ENCODE measurements at places on chromosomes 11 and 22. TPM values are rescaled to one million over a fixed set of nuclear protein-coding genes. Genes with fewer than 3 reads are reported as not detected.

LRRC56 gene
- 0.52 TPM for total RNA-seq

NAGA gene
- 56.8 TPM for total RNA-seq

MMP12 gene
- 0.17 TPM for total RNA-seq

OR52H1 gene
- 0.91 TPM for total RNA-seq

CASP1 gene
- total RNA-seq: 18.1 TPM

MMP1 gene
- total RNA-seq: 746 TPM

PRRG4 gene
- 0.89 TPM for total RNA-seq

PARVG gene
- total RNA-seq: 0.13 TPM

OR5B3 gene
- total RNA-seq: not detected

BTBD18 gene
- not detected for total RNA-seq

POTEH gene
- total RNA-seq: not detected

ANO1 gene
- total RNA-seq: 3.8 TPM

OR51E2 gene
- not detected for total RNA-seq

VWA5A gene
- 21.8 TPM for total RNA-seq

ROBO3 gene
- 4.2 TPM for total RNA-seq

HEPHL1 gene
- not detected for total RNA-seq

SLC17A6 gene
- total RNA-seq: not detected

ACR gene
- total RNA-seq: not detected

HTR3B gene
- not detected for total RNA-seq

SLC6A5 gene
- not detected for total RNA-seq

STX3 gene
- 20.2 TPM for total RNA-seq

DENND6B gene
- 3.3 TPM for total RNA-seq

CHRM1 gene
- total RNA-seq: not detected

CWC15 gene
- 20.3 TPM for total RNA-seq

SYT7 gene
- total RNA-seq: 40.1 TPM

TSSK2 gene
- total RNA-seq: not detected

BEST1 gene
- 3.1 TPM for total RNA-seq

SCGB2A2 gene
- total RNA-seq: not detected

FKBP2 gene
- 81.8 TPM for total RNA-seq

CHST1 gene
- 3.6 TPM for total RNA-seq

TMEM126A gene
- total RNA-seq: 18.1 TPM

ACRV1 gene
- not detected for total RNA-seq

STIM1 gene
- 48.1 TPM for total RNA-seq

SSH3 gene
- total RNA-seq: 13.4 TPM

CALCA gene
- not detected for total RNA-seq

UPB1 gene
- total RNA-seq: under 0.01 TPM

LRRN4CL gene
- total RNA-seq: 4.9 TPM

IL18 gene
- 0.23 TPM for total RNA-seq

FOXR1 gene
- not detected for total RNA-seq

SLC29A2 gene
- total RNA-seq: 0.78 TPM

CAPN5 gene
- total RNA-seq: 30.0 TPM

SEPTIN3 gene
- 0.30 TPM for total RNA-seq

FAM227A gene
- total RNA-seq: 1.1 TPM
